ENCODE measurements at places on chromosomes 1 and 21. TPM values are rescaled to one million over a fixed set of nuclear protein-coding genes. Genes with fewer than 3 reads are reported as not detected.

The RXFP4 gene
- total RNA-seq, result not detected

The SPRR2G gene
- not detected for total RNA-seq

The VWA5B1 gene
- total RNA-seq, result not detected

The L1TD1 gene
- not detected for total RNA-seq

The FCMR gene
- total RNA-seq, result 51.7 TPM

The OR2L3 gene
- not detected for total RNA-seq

The TNFRSF1B gene
- 191 TPM for total RNA-seq

The PERM1 gene
- not detected for total RNA-seq

The ZFP69B gene
- 3.5 TPM for total RNA-seq

The ST6GALNAC5 gene
- total RNA-seq, result not detected

The FMO1 gene
- total RNA-seq, result not detected

The DONSON gene
- 36.8 TPM for total RNA-seq

The ZRANB2 gene
- total RNA-seq, result 119 TPM

The TMEM240 gene
- 0.74 TPM for total RNA-seq

The RCOR3 gene
- total RNA-seq, result 30.7 TPM

The EFNA4 gene
- 7.8 TPM for total RNA-seq

The ADORA1 gene
- not detected for total RNA-seq

The KPNA6 gene
- 70.8 TPM for total RNA-seq

The FMO3 gene
- not detected for total RNA-seq

The ANXA9 gene
- total RNA-seq, result not detected

The LIN9 gene
- total RNA-seq, result 11.3 TPM

The TTLL7 gene
- total RNA-seq, result 0.41 TPM

The C1orf116 gene
- total RNA-seq, result 0.13 TPM

The ADORA3 gene
- total RNA-seq, result not detected

The KLF17 gene
- not detected for total RNA-seq

The NPR1 gene
- not detected for total RNA-seq

Measured in activated CD8-positive, alpha-beta T cell treated with anti-CD3 and anti-CD28 coated beads for 36 hours (primary cell).